Stimulated activated CD4-positive, alpha-beta T cell treated with anti-CD3 and anti-CD28 coated beads, Interleukin-4, amount 100 ng/mL, for 24 hours (primary cell): ENCODE measurements at places on chromosomes 6 and 20.

DNA sequence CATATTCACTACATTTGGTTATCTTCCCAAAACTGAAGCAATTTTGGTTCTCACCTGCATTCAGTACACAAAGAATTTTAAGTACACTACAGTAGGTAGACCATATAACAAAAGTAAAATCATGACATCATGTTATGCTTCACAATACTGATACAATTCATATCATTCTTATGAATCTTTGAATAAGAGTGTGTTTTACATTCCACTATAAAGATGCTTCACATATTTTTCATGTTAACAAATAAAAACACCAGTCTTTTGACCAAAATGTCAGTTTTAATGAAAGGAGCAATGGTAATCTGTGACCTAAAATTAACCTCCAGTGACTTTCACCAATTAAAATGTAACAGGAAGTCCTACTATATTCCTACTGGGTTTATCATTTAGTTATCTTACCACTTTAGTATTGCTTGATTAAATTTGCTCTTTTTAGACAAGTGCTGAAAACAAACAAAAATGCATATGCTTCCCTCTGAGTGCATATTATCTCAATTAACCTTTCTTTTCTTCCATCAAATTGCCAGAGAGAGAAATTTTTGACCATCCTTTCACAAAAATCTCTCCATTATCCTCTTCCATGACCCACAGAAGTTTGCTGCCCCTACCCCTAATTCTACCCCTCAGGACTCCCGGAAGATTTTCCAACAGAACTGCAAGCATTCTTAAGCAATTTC lies 49.3 kb downstream of the PHIP start:
- no peak for DNase-seq

DNA sequence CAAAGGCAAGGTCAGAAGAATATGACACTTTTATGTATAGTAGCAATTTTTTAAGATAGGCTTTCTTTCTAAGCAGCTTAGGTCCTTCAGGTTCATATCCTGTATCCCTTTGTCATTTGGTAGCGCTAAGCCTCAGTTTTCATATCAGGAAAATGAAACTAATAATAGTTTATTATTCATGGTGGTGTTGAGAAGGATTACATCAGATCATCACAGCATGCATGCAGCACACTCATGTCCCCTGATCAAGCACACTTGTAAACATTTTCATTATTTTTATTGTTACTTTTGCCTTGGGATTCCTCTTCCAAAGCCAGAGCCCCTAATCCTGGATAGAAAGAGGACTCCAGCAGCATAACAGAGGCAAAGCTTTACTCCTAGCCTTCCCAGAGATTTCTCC lies 70.2 kb upstream of the ADGRF1 start:
- no peak for DNase-seq

- peak; percentile 53 for DNase-seq
These were observed 101.5 kb upstream of the ISM1 start for GRCh38 chr20:13119583-13119982.

GRCh38 chr20:19161336-19161735 lies 51.1 kb upstream of the SLC24A3 start:
- DNase-seq = no peak

DNA sequence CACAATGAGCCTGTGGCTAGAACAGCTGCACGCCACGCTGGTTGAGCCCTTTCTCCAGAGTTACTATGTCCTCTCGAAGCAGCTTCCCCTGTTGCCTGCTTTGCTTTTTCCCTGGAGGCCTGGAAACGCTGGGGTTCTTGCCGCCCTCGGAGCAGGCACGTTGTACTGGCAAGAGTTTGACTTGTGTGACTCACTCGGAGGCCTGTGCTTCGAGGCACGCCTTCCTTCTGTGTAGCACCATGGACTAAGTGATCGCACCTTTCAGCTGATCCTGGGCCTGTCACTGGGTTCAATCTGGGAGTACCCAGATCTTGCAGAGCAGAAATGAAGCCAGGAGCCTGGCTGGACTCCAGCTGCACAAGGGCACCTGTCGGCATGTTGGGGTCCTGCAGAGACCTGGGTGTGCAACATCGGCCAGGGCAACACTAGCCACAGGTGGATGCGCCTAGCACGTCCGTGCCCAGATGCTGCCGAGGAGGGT lies 5.2 kb downstream of the INSM1 start:
- no peak for DNase-seq

DNA sequence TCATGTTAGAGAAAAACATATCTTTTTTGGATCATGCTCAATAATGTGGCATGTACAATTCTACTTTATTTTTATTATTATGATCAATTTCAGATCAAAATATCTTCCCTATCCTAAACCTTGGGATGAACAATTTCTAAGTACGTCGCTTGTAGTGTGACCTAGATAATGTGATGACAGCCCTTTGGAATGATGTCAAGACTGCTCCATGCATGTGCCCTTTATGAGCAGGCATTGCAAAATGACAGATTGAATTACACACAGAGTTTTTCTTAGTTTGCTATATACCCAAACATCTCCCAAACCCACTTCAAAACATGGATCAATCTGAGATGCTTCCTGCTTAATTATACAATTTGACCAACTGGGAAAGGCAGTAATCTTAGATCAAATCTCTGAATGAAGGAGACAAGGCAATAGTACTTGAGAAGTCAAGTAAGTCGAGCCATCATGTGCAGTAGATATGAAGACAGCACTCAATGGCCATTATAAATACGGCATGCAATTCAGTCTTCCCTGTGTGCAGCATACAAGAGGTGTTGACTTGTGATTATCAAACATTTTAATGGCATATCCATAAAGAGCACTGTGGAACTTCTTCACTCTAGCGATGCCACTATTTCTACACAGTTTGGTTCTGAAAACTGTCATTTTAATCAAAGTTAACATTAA lies 294.8 kb downstream of the RNF144B start:
- no peak for DNase-seq

DNA sequence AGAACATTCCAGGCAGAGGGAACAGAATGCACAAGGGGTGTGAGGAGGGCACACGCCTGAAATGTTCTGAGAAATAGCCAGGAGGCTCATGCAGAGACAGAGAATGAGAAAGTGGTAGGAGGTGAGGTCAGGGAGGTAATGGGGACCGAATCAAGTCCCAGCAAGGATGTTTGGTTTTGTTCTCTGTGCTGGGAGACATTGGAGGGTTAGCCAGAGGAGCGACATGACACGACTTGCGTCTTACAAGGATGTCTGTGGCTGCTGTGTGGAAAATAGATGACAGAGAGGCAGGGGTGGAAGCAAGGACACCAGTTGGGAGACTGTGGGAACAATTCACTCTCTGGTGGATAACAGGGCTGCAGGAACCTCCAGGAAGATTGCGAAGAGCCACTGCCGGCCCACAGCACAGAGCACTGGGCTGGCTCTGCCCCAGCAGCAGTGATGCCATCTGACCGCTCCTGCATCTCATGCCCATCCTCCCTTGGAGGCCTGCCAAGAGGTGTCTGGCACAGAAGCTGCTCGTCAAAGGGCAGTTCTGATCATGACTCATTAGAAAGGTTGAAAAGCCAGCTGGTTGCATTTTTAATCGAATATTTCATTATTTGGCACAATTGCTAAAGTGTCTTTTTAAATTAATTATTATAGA lies 57.7 kb upstream of the CD83 start:
- no peak for DNase-seq

DNA sequence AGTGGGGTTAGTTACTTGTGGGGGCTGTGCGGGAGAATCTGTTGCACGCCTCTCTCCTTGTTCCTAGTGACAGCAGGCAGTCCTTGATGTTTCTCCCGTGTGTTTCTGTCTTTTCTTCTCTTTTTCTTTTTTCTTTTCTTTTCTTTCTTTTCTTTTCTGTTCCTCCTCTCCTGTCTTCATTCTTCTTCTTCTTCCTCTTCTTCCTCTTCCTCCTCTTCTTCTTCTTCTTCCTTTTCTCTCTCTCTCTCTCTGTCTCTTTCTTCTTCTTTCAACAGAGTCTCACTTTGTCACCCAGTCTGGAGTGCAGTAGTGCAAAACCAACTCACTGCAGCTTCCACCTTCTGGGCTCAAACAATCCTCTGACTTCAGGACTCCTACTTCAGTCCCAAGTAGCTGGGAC lies 6.8 kb upstream of the AIG1 start:
- DNase-seq = no peak

- no peak for DNase-seq
These were observed 126.7 kb downstream of the AIG1 start for GRCh38 chr6:143187238-143187923.

- DNase-seq = no peak
These were observed 9.5 kb upstream of the ADRM1 start for GRCh38 chr20:62293111-62293784.

- DNase-seq = no peak
These were observed 1.5 kb upstream of the COL9A3 start for GRCh38 chr20:62815066-62815991.

DNA sequence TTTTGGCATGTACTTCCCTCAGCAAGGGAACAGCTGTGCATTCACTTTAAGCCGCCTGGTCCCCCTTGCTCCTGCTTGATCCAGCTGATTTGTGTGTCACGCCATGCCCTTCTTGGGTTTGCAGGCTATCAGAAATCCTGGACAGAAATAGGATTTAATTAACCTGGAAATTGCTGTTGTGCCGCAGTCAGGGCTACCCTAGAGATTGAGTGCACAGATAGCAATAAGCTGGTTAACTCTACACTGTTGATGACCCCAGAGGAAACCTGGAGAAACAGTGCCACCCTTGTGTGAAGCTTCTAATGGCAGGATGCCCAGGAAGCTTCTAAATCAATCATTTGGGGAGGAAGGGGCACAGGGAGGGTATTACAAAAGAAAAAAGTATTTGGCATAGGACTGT lies 199.0 kb downstream of the JARID2 start:
- DNase-seq = no peak

GRCh38 chr6:130381459-130382380 lies 15.9 kb downstream of the TMEM200A start:
- DNase-seq = no peak

- DNase-seq = no peak
These were observed 262.4 kb downstream of the PHF3 start for GRCh38 chr6:63897952-63898351.

GRCh38 chr20:59997896-59998295 lies 39.7 kb downstream of the CDH26 start:
- DNase-seq = no peak

- no peak for DNase-seq
These were observed 1.9 kb downstream of the NFATC2 start for GRCh38 chr20:51540580-51540979.

DNA sequence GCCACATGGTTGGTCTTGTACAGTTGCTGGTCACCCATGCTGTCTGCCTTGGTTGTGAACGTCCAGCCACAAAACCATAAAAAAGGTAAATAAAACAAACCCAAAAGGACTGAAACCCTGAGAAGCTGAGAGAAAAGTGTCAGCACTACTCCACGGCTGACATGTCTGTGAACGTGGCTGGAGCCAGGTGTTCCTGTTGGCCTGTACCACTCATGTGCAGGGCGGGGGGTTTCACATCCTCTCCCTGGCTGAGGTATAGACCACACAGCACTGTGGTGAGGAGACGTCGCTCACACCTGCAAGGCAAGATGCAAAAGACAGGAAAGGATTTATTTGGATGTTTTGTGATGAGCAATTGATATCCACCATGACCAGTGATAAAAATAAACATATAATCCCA lies 51.9 kb upstream of the MRPS10 start:
- DNase-seq = no peak

DNA sequence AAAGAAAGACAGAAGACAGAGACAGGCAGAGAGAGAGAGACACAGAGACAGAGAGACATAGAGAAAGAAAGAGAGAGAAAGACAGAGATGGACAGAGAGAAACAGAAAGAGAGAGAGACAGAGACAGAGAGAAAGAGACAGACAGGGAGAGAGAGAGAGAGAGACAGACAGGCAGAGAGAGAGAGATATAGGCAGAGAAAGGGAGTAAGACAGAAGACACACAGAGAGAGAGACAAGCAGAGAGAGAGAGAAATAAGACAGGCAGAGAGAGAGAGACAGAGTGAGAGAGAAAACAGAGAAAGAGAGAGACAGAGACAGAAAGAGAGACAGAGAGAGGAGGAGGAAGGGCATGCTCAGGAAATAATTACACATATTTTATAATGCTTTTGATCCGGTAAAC lies 758.3 kb upstream of the DEFB115 start:
- no peak for DNase-seq

DNA sequence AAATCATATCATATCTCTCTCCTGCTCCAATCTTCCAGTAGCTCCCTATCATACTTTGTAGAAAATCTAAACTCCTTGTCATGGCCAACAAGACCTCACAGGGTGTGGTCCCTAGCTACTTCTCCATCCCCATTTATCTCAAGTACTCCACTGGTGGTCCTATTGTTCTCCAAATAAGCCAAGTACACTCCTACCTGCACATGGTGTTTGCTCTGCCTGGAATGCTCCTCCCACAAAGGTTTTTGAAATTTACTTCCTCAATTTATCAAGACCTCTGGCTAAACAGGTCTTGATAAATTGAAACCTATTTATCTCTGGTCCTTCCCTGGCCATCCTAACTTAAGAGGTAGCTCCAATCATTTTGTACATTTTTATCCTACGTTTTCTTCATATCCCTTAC lies 12.1 kb downstream of the TMX4 start:
- DNase-seq = no peak

- no peak for DNase-seq
These were observed 2.3 kb upstream of the RAMACL start for GRCh38 chr6:166588691-166589336.

DNA sequence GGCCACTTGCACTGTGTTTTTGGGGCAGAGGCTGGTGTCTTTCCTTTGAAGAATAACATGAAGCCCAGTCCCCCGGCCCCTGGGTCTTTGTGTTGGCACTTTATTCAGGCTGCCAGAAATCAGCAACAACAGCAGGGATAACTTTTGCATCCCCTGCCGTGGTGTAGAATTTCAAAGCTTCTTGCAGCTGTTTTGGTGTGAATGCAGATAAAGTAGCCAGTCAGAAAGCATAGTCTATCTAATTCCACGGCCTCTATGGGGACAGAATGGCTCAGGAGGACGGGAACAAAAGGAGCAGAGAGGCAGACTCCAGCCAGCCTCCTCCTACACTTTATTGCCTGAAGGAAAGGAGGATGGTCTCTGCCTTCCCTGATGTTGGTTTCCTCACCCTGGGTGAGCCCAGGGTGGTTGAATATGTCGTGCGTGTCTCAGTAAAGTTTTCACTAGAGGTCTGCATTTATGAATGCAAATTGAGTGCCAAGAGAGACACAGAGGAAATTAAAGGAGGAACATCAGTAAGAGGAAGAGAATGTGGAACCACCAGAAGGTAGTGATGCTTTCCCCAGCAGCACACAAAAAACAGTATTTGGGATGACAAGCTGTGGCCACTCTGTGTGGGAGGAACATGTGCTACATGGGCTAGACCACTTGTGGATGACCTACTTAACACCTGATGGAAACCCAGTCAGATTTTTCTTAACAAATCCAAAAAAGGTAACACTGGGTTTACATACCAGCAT lies 125.9 kb upstream of the TRAF3IP2 start:
- no peak for DNase-seq

DNA sequence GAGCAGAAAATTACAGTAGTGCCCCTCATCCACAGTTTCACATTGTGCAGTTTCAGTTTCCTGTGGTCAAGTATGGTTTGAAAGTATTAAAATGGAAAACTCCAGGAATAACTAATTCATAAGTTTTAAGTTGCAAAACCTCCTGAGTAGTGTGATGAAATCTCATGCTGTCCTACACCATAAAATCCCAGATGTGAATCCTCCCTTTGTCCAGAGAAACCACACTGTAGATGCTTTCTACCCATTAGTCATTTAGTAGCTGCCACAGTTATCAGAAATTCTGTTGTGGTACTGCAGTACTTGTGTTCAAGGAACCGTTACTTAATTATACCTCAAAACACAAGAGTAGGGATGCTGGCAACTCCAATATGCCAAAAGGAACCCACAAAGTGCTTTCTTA lies 74.7 kb downstream of the PTCHD4 start:
- no peak for DNase-seq

GRCh38 chr6:135088818-135089809 lies 34.5 kb upstream of the HBS1L start:
- peak; percentile 57 for DNase-seq
